ENCODE measurements at places on chromosomes 11 and 22.

DNA sequence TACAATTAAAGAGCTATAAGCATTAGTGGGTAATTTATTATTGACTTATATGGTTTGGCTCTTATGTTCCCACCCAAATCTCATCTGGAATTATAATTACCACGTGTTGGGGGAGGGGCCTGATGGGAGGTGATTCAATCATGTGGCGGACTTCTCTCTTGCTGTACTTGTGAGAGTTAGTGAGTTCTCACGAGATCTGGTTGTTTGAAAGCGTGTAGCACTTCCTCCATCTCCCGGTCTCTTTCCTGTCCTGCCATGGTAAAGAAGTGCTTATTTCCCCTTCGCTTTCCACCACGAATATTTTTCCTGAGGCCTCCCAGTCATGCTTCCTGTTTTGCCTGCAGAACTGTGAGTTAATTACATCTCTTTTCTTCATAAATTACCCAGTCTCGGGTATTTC, 28.1 kb upstream of the CHORDC1 start:
- DNase-seq, result no peak

DNA sequence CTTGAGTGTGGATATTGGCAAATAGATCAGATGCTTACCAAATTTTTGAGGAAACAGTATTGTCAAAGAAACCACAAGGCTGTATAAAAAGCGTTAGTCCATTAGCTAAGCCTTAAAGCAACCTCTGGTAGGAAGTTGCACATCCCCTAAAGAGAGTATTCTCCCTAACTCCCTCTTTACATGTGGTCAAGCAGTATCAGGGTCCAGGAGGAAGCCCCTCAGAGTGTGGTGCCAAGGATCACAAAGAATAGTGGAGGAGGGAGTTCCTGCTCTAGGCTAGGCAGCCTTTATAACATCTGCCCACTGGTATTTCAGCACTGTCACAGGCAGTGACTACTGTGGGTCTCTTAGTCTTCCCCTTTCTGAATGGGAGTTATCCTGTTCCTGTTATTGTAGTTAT, 18.8 kb upstream of the AMPD3 start:
- no peak for DNase-seq

- no peak for DNase-seq
Measured at GRCh38 chr11:69156673-69157155, 979 bp downstream of the SMIM38 start.

- DNase-seq, result no peak
Measured at GRCh38 chr22:41699264-41700107, at the start of gene MEI1. Gene MEI1, plus strand, starts transcription at chr22:41699503. Its CDS starts 36 bp downstream, at chr22:41699539.

DNA sequence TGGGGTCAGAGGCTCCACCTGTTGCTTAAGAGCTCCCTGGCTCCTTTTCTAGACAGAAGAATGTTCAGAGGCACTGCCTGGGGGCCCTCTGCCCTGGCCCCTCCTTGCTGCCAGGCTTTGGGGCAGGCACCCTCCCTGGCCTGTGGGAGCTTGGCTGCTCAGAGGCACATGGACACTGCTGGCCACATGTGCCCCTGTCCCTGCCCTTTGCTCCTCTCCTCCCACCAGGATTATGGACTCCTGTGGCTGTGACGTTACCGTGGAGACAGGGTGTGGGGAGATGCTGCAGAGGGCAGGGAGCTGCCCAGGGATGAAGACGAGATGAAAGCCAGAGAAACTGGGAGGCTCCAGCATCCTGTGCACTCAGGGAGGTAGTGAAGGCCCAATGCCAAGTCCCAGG, 14.7 kb downstream of the DRD2 start:
- no peak for DNase-seq

GRCh38 chr22:37804352-37804880, 3.3 kb upstream of the GCAT start:
- no peak for DNase-seq

GRCh38 chr11:101288392-101288791, 158.8 kb upstream of the PGR start:
- DNase-seq, result no peak

DNA sequence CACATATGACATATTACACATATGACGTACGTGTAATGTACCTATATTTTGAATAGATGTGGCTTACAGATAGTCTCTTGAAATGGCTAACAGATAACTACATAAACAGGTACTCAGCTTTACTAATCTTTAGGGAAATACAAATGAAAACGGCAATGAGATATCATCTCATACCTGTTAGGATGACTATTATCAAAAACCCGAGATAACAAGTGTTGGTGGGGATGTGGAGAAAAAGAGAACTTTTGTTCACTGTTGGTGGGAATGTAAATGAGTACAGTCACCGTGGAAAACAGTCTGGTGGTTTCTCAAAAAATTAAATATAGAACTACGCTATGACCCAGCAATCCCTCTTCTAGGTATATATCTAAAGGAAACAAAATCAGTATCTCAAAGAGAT, 247.6 kb downstream of the ETS1 start:
- no peak for DNase-seq

- DNase-seq, result peak; percentile 75
Measured at GRCh38 chr11:1343391-1344055, 34.1 kb upstream of the TOLLIP start.

DNA sequence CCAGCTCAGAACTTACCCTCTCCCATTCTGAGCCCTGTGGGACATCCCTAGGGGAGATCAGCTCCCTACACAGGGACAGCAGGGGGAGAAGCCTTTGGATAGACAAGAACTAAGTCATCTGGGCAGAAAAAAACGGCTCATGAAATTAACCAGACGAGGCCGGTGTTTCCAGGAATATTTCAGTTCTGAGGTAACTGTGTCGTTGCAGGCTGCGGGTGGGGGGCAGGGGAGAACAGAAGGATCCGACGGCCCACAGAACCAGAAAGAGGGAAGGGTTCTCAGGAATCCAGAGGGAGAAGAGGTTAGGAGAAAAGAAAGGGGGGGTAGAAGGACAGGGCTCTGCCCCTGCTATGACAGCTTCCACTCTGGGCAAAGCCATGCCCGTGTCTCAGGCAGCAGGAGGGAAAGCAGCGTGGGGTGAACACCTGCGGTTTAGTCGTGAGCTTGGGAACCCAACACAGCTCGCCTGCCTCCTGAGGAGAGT, 3.6 kb downstream of the CLCF1 start:
- no peak for DNase-seq

DNA sequence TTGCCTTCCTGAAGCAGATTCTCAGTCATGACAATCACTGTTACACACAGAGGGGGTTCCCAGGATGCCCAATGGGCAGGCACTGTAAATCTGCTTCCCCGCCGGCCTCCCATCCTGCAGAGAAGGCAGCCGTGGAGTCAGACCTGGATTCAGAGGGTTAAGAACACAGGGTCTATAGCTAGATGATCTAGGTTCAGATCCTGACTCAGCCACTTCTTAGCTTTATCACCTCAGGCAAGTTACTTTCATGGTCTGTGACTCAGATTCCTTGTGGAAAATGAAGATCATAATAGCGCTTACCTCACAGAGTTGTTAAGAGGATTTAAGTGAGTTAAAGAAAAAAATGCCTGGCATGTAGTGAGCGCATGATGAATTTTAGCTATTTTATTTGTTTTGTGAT, 95.9 kb downstream of the TIMP3 start:
- DNase-seq, result no peak

DNA sequence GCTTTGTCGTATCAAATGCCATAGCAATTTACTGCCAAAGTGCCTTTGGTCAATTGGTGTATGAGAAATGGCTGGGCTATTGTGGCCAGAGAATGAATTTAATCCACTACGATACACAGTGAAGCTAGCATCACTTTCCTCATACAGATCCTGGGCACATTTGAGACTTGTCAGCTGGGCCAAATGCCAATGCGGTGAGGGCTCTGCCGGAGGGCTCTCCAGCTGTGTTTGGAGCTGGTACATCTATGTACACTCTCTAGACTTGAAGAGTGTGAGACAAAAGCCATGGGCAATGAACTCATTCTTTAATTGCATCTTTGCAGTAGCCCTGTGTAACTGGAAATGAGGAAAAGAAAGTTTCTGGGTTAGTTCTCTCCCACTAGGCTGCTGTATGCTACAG, 1052.9 kb downstream of the NTM start:
- no peak for DNase-seq

GRCh38 chr11:8681837-8682302, 595 bp downstream of the TRIM66 start:
- no peak for DNase-seq

GRCh38 chr22:21646608-21647590, 4.8 kb downstream of the SDF2L1 start:
- no peak for DNase-seq

DNA sequence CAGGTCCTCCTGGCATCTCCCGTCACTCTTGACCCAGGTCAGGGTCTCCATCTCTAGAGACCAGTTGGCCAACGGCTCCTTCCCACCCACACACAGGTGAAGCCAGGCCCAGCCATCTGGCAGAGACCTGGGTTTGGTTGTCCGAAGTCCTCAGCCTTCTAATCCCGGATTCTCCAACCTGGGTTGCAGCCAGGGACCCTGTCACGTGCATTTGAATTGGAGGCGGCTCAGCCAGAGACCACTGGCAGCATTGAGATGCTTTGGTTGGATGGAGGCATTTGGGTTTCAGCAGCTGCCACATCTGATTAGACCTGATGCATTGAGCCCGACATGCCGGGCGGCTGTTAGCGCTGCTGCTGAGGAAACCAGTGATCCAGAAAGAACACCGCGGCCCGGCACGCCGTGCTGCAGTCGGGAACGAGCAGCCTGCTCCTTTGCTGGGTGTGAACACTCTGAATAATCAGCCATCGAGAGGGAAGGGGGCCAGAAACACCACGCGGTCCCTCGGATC, 163.2 kb downstream of the BRD1 start:
- no peak for DNase-seq
